Substantia nigra (tissue), 51 donors: ENCODE measurements at places on chromosomes 5 and 9.

- DNase-seq: no peak
Measured at GRCh38 chr5:104646416-104646815, 1083.8 kb upstream of the NUDT12 start.

DNA sequence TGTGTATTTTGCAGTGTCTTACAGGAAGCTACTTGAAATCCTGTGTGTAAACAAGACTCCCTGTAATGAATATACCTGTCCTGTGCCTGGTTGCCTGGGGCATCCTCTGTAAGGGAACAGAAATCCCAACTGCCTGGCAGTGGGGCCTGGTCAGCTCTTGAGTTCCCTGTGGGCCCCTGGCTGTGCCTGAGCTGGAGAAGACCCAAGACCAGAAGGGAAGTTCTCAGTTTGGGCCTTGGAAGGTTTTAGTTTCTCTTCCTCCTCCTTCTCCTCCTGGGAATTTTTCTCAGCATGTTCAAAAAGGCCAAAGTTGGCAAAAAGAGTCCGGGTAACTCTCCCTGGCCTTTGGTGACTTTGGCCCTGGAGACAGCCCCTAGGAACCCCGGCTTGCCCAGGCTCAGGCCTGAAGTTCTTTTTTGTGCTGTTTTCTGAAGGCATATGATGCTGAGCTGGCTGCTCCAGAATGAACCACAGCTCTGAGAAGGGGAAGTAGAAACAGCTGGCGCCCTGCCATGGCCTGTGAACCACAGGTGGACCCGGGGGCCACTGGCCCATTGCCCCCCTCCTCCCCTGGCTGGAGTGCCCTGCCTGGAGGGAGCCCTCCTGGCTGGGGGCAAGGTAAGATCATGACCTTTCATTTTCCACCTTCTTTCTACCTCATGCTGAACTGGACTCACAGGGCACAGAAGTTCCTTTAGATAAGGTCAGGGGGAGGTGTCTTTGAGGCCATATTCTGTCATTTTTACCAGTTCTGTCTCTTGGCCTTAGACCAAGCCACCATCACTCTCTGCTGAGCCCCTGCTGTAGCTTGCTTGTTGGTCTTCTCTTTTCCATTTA, 5.8 kb downstream of the TMEM268 start:
- peak; percentile 27 for DNase-seq

DNA sequence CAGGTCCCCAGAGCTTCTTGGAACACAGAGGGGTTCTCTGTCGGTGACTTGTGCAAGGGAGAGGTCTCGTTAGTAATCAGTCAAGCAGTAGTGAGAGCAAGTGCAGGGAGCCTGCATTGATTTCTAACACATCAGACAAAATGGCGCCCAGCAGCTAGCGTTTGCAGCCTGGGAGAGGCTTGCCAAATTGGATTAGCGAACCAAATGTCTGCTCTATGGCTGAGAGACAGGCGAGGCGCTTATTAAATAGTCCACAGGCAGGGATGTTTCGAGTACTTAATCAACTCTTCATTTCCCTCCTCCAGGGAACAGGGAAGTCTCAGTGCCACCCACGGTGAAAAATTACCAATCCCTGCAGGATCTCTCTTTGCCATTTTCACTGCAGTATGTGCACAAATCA, 131.4 kb upstream of the SHB start:
- DNase-seq: no peak

DNA sequence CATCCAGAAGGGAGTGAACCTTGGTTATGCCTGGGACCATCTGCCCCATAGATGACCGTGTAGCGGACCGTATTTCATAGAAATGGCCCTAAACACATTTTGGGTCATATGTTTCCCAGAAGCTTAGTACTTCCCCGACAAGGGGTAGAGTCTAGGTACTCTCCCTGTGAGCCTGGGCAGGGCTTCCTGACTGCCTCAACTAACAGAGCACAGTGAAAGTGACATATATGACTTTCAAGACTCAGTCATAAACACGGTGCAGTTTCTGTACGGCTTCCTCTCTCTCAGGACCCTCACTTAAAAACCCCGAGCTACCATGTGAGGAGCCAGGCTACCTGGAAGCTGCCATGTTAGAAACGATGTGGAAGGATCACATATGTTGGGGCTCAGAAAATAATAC, 20.9 kb downstream of the C9orf57 start:
- DNase-seq: no peak

DNA sequence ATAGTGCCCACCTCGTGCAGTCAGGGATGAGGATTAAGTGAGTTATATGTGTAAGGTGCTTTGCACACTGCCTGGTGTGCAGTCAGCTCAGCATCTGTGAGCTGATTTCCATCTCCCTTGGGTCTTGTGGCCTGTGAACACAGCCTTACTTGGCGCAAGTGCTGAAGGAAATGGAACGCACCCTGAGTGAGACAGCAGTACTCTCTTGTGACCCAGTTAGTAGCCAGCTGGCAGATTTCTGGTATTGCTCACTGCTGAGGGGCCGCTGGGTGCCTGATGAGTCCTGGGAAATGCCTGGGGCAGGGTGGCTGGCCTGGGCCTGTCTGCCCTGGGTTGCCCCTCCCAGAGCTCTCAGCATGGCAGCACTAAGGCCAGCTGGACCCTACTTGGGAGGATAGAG, 90.9 kb upstream of the BOD1 start:
- no peak for DNase-seq

- DNase-seq: no peak
Measured at GRCh38 chr5:155794795-155795194, 532.2 kb upstream of the SGCD start.

GRCh38 chr5:94517490-94518488, 100.6 kb downstream of the KIAA0825 start:
- no peak for DNase-seq

DNA sequence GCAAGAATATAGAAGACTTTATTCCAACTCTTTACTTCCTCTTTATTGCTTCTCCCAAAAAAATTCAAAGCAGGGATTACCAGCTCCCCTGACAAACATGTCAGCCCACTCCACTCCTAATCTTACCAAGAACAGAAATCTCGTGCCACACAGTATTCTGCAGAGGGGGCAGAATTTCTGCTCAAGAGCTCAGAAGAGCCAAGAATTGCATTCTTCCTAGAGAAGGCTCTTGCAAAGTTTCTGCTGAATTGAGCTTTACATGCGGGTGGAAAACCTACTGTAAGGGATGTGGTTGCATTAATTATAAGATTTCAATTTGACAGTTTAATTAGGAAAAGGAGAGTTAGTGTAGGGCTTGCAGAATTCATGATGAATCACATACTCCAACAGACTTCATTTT, 428.5 kb downstream of the CETN3 start:
- DNase-seq: no peak

GRCh38 chr5:173915310-173916014, 27.3 kb downstream of the CPEB4 start:
- DNase-seq: no peak

GRCh38 chr5:137366526-137366925, 132.6 kb downstream of the SPOCK1 start:
- DNase-seq: no peak

DNA sequence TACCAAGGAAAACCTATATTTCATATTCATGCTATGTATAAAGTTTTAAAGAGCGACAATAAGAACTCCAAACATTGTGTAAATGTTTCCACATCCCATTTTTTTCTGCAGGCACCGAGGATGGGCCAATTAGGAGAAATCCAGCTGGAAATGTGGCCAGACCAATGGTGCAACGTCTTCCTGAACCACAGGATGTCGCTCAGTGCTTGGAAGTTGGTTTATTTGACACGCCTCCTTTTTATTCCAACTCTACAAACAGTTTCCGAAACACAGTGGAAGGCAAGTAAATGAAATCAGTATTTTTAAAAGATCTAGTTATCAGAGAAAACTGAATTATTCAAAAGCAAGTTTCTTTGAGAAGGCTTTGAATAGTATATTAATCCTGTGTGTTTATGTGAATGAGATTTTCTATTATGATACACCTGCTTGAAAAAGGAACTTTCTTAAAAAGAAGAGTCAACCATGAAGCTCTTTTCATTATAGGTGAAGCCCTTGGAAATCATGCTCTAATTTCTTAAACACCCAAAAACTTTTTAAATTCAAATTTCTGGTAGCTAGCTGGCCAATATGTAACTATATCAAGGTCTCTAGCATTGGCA, 9.1 kb downstream of the TYRP1 start:
- DNase-seq: peak; percentile 12

- no peak for DNase-seq
Measured at GRCh38 chr9:18718932-18719331, 245.0 kb downstream of the ADAMTSL1 start.

GRCh38 chr9:95771556-95772246, 103.8 kb upstream of the ERCC6L2 start:
- peak; percentile 13 for DNase-seq

- DNase-seq: no peak
Measured at GRCh38 chr5:134149571-134150303, 27.0 kb downstream of the SKP1 start.

- DNase-seq: no peak
Measured at GRCh38 chr9:107213561-107214028, 69.5 kb upstream of the RAD23B start.
